ENCODE measurements at places on chromosomes 7 and 10.

GRCh38 chr7:101882595-101883564 is 65.5 kb downstream of the CUX1 start:
- DNase-seq, result no peak

- no peak for DNase-seq
These were observed 45.1 kb downstream of the KIF11 start for GRCh38 chr10:92638037-92638436.

- no peak for DNase-seq
These were observed 62.5 kb downstream of the DAGLB start for GRCh38 chr7:6385110-6385781.

DNA sequence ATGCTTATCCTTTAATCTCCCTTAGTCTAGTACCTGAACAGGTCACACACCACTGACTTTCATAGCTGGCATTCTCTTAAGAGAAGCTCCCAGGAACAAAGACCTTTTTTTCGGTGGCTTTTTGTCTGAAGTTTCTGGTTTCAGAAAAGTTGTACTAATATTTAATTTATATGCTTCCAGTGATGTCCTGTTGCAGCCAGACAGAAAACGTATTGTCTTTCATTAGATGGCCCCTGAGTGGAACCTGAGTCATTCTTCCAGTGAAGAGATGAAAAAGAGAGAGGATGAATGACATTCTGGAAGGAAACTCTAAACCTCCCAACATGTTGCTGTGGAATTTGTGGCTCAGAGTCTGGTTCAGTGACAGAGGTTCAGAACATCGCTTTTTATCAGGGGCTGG is 274.8 kb upstream of the TAC1 start:
- DNase-seq, result no peak

DNA sequence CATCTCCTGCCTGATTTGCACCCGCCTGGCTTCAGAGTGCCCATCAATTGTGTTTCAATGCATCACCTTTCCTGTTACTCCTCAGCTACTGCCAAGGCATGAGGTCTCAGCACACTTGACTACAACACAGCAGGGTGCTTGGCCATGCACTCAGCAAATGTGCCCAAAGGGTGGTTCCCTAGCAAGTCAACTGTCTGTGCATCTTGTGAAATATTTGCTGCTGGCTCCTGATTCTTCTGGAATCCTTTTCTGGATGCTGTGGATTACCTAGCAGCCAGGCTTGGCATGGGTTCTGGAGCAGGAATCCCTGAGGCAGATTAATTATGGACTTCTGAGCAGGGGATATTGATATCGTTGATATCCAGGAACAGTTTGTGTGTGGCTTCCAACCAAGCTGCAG is 662.6 kb upstream of the MGMT start:
- DNase-seq, result no peak

DNA sequence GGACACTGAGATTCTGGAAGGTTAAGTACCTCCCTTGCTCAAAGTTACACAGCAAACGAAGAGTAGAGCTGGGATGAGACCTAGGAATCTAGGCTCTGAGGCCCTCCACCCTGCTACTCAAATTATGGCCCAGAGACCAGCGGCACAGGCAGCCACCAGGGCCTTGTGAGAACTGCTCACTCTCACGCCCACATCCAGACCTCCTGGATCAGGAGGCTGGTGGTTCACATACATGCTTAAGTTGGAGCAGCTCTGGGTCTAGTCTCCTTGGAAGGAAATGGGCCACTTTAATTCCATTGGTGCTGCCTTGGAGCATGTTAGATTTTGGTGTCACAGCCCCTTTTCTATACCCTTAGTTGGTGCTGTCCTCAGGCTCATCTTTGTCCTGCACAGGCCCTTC is 41.9 kb downstream of the ADRA2A start:
- DNase-seq, result peak; percentile 9

DNA sequence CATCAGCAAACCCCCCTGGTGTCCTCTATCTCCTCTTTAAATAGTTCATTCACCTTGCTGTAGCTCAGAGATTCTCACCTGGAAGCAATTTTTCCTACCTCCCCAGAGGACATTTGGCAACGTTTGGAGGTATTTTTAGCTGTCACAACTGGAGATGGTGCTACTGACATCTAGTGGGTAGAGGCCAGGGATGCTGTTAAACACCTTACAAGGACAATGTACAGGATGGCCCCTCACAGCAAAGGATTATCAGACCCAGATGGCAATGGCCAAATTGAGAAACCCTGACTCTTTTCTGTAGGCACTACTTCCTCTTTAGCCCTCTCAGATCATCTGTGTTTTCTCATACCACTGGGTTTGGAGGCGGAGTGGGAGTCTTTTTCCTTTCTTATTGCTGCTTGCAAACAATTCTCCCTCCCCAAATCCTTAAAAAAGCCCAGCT is 13.2 kb upstream of the TRA2A start:
- DNase-seq, result no peak

GRCh38 chr7:4159761-4160554 is 522.1 kb upstream of the FOXK1 start:
- no peak for DNase-seq

DNA sequence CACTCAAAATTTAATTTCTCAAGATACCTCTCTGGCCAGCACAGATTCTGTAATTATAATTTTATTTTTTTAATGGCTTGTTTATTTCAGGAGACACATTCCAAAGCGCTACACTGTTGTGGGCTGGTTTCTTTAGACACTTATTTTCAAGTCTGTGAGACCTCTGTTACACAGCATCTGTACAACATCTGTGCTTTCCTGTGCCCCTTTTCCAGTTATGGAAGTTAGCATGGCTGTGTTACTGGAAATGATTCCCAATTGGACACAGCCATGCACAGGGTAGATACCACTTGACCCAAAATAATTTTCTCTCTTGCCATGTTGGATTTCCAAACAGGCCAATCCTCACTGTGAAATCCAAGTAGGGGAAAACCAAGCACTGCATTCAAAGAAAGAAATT is 172.3 kb upstream of the ADCY1 start:
- no peak for DNase-seq

- no peak for DNase-seq
These were observed 45.9 kb upstream of the PDK4 start for GRCh38 chr7:95642173-95642572.

DNA sequence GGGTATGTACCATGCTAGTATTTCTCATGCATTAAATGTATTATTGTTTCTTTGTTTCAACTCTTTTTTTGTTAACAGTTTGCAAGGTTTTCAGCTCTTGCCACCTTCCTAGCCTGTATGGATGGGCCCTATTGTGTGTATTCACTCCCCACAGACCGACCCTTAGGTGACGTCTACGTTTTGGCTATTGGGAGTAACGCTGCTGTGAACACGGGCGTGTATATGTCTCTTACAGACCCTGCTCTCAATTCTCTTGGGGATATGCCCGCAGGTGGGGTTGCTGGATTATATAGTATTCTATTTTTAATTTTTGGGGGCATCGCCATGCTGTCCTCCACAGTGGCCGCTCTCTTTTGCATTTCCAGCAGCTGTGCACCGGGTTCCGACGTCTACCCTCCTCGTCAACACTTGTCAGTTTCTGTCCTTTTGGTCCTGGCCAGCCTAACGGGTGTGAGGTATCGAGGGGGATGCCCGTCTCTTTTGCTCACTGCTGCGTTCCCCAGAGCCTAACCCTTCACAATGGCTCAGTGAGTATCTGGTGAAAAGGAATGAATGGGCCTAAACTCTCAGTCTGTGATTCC is 64.1 kb upstream of the GNA12 start:
- DNase-seq, result no peak

- no peak for DNase-seq
These were observed 39.3 kb upstream of the CDK6 start for GRCh38 chr7:92875719-92876118.

DNA sequence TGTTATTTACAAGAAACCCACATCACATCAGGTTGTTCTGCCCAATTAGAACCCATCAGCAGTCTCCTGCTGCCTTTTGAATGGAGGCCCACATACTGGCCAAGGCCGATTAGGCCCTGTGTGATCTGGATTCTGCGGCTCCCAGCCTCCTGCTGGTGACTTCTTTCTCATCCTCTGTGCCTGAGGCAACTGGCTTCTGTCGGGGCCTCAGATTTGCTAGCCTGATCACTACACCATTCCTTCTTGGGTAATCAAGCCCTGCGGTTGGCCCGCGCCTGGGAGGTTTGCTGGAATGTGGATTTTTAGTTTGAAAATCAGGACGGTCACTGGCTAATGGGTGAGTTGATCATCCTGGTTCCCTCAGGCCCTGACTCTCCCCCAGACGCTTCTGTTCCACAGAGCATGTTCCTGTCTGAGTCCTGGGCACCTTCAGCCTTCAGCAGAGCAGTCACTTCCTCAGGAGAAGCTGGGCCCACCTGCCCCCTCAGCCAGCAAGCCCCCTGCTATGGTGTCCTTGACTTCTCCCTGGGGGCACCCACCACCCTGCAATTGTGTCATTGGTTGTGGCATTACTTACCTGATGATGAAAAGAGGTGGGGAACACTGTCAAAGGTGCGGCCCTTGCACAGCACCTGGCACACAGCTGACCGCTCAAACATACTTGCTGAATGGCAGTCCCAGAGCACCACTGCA is 207.6 kb downstream of the PHTF2 start:
- DNase-seq, result no peak

DNA sequence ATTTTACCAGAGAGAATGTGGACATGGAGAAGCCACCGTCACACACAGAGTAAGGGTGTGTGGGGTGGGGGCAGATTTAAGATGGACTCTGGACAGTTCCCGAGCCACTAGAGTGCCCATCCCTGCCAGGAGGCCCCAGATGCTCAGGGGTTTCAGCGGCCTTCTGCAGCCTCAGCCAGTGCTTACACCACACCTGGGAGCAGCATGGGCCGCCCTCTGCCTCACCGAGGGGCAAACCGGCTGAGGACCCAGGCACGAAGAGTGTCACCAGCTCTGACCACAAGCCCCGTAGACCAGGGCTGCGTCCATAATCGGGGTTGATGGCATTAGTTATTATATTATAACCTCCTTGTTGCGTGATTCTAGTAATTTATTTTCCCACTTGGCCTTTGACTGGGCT is 6.7 kb upstream of the MNX1 start:
- no peak for DNase-seq

DNA sequence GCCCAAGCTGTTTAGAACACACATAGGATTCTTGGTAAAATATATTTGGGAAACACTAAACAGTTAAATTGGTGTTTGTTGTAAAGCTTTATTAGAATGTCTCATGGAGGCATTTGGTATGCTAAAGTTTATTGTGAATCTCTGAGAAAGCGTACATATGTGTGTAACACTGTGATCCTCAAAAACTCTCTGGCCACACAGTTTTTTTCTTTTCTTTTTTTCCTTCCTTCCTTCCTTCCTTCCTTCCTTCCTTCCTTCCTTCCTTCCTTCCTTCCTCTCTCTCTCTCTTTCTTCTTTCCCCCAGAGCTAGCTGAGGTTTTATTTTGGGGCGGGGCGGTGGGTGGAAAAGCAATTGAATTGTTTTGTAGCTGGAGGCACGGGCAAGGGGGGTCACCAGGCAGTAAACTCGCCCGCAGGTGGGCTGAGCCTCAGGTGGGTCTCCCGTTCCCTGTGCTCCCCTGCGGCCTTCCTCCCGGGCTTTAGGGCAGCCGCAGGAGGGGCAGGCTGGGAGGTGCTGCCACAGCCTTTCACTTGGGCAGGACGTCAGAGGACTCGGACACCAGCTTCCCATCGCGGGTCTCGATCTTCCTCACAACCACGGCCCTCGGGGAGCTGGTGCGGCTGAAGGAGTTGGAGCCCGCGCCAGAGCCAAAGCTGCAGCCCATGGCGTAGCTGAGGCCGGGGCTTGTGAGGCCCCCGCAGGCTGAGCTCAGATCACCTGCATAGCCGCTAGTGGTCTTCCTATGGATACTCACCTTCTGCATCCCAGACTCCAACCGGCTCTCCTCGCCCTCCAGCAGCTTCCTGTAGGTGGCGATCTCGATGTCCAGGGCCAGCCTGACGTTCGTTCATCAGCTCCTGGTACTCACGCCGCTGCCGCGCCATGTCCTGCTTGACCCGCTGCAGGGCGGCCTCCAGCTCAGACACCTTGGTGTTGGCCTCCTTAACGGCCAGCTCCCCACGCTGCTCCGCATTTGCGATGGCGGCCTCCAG is 459.0 kb downstream of the GATA3 start:
- DNase-seq, result no peak

DNA sequence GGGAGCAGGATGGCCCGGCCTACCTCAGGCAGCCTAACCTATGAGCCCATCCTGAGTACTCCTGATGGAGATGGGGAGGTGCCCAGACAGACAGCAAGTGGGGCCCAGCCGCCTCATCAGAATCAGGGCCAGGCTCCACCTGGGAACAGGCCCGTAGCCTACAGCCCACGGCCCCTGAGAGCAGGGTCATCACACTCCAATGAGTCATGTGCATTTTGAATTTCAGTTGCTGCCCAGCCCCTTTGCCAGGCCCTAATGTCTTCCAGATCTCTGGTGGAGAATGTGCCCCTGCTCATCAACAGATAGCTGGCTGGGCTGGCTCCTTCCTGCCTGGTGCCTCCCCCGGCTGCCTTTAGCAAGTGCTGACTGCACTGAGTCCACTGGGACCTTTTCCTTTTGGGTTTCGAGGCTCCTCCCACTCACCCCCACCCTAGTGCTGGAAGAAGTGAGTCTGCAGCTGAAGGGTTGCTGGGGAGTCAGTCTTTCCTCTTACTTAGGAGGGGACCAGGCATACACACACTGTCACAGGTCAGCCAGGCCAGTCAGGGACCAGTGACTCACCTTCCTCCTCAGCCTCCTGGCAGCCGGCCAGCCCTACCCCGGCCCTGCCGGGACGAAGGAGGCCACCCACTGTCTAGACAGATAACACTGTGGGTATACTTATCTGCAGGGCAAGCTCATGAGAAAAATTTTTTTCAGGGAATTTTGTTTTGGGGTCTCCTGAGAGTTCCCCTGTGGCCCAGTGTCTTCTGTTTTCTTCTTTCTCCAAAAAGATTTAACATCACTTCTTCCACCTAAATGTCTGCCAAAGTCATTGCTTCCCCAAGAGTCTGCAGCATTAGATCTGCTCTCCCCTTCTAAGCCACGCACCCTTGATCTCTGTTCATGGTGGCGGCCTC is 9.1 kb upstream of the ASIC3 start:
- peak; percentile 87 for DNase-seq

DNA sequence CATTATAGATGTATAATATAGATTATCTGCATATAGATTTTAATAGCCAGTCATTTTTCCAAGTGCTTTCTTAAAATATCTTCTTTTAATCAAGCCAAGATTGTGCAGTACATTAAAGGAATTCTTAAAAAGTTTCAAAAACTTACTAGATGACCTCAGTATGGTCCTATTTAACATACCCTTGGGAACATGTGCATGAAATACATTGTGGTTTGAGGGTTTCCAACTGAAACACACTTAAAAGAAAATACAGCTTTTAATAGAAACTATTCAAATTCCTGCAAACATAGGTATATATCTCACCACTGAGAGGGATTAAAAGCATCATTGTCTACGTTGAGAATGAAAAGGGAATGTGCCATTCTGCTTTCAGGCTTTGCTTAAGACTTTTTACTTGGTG is 364.9 kb downstream of the SUGCT start:
- DNase-seq, result no peak

- DNase-seq, result no peak
These were observed at the start of gene HIP1 for GRCh38 chr7:75738604-75738974. Gene HIP1 (minus strand): TSS chr7:75738941. CDS start chr7:75738920, 21 bp downstream.

GRCh38 chr10:75378379-75378778 is 23.2 kb downstream of the ZNF503 start:
- DNase-seq, result no peak

GRCh38 chr7:107212725-107213124 is 43.9 kb downstream of the HBP1 start:
- DNase-seq, result no peak

GRCh38 chr7:36723951-36724664 is at the start of gene AOAH:
Gene AOAH (minus strand): TSS chr7:36724494. CDS start chr7:36724148, 346 bp downstream.
- peak; percentile 83 for DNase-seq

Data from activated CD8-positive, alpha-beta memory T cell treated with anti-CD3 and anti-CD28 coated beads for 24 hours (primary cell).